ENCODE measurements at places on chromosomes 4 and X. TPM values are rescaled to one million over a fixed set of nuclear protein-coding genes. Genes with fewer than 3 reads are reported as not detected.

GRCh38 chr4:83830138-83830888, 294.4 kb downstream of the GPAT3 start:
- no peak for DNase-seq

- DNase-seq, result peak; percentile 60
Observed at GRCh38 chr4:180057891-180058671, 2185.1 kb upstream of the TENM3 start.

- no peak for DNase-seq
Observed at GRCh38 chrX:24838629-24839028, 144.9 kb downstream of the POLA1 start.

DNA sequence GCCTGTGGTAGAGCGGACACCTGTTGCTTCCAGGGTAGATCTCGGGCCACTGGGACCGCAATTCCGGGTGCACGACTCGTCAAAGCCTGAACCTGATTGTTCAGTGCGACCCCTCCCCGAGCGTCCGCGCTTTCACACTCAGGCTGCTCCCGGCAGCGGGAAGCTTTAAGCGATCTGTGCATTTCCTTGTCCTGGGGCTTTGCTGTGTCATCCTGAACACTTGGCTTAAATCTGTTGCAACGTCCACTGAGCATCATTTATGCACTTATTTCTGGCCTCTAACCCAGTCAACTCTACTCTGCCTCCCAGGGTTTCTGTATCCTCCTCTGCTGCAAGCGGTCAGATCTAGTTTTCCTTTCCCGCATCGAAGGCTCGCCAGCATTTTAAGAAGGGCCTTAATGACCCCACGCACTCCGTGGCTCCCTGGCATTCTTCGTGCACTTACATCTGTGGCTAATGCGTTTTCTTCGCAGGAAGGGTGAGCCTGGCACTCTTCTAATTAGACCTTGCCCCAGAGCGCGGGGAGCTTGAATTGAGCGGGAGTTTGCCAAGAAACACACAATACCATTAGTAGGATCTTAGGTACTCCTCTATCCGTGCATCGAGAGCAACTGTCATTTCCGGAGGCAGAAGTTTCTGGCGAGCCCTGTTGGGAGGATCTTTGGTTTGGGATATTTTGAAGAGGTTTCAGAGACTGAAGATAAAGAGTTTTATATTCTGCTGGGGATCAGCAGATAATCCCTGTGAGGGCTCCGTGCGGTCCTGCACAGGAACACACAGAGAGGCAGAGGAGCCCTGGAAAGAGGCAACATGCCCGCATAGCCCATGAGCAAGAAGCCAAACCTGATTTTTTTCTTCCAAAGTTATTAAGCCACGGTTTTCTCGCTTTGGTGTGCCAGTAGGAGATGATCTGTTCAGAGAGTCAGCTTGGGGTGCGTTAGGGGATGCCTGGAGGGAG, 654 bp upstream of the DDIT4L start:
- no peak for DNase-seq

Gene UGT2B15
- not detected for total RNA-seq

- no peak for DNase-seq
Observed at GRCh38 chrX:896256-896655, 265.7 kb downstream of the SHOX start.

Gene IL3RA
- total RNA-seq, result 8.1 TPM

GRCh38 chrX:119009071-119009470, 34.7 kb downstream of the LONRF3 start:
- no peak for DNase-seq

DNA sequence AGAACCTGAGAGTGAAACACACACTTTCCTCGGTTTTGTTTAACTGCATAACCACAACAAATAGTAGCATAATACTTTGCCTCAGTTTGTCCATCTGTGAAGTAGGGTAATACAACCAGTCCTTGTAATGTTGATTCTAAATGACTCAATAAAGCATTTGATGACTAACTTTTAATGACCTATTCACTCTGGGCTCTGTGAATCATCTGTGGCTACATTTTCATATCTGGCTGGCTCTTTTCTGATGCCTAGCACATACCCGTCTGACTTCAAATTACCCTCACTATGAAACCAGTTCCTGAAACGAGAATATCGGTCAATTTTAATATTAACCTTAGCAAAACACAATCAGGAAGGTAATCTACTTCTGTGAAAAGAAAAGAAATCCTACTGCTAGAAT, 151.0 kb downstream of the SH2D1A start:
- DNase-seq, result no peak

GRCh38 chr4:184099535-184099966, 118.1 kb downstream of the ENPP6 start:
- DNase-seq, result no peak

- no peak for DNase-seq
Observed at GRCh38 chrX:42832764-42833549, 55.0 kb upstream of the PPP1R2C start.

- no peak for DNase-seq
Observed at GRCh38 chr4:107885865-107886264, 45.5 kb upstream of the CYP2U1 start.

DNA sequence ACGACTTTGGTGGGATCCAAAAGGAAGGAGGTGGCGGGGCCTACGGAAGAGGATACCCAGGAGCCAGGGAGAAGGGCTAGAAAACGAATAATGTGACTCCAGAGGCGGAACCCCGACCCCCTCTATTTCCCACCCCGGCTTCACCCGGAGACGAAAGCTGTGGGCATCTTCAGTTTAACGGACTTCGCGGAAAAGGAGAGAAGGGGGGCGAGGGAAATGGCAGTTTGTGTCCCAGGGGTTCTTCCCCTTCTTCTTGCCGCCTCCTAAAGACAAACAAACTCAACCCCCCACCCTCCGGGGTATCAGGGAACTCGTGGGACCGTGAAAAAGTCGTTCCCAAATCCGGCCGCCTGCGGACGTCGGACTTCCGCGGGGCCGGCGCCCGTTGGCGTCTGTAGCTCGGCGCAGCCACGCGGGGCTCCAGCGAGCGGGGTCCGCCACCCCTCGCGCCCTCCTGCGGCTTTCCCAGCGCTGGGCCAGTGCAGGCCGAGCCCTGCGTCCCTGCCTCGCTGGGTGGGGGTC, 3.6 kb upstream of the LEF1 start:
- DNase-seq, result no peak

GRCh38 chrX:153507484-153508178, 9.8 kb upstream of the ATP2B3 start:
- DNase-seq, result peak; percentile 92

GRCh38 chr4:69878250-69878649, 18.3 kb upstream of the SULT1E1 start:
- DNase-seq, result no peak

Gene ARMCX2
- 30.2 TPM for total RNA-seq

Gene CPLX1
- total RNA-seq, result 3.1 TPM

- DNase-seq, result no peak
Observed at GRCh38 chrX:137032341-137032694, 1.5 kb downstream of the GPR101 start.

Gene EGFL6
- not detected for total RNA-seq

DNA sequence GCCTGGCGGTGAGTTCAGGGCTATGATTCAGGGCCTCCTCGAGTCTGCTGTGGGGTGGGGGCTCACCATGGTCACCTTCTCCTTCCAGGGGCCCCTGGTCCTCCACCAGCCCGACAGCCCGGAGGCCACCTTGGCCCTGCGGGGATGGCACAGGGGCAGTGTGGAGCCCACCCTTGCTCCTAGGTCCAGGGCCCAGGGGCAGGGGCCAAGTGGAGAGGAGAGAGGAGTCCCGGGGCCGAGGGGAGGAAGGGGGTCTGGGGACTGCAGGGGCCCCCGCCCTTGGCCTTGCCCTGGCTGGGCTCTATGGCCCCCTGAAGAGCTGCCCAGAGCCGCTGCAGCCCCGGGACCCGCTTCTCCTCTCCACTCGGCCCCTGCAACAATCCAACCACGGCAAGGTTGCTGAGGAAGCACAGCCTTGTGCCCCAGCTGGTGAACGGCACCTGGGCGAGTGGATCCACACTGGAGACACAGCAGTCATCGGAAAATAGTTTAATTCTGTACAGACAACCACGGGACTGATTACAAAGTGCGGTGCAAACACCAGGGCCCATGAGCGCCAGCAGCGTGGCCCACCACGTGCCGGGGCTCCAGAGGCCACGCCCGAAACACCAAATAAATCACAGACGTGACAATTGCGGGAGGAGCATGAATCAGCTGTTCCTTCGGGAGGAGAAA, 23.0 kb upstream of the CPLX1 start:
- peak; percentile 27 for DNase-seq

DNA sequence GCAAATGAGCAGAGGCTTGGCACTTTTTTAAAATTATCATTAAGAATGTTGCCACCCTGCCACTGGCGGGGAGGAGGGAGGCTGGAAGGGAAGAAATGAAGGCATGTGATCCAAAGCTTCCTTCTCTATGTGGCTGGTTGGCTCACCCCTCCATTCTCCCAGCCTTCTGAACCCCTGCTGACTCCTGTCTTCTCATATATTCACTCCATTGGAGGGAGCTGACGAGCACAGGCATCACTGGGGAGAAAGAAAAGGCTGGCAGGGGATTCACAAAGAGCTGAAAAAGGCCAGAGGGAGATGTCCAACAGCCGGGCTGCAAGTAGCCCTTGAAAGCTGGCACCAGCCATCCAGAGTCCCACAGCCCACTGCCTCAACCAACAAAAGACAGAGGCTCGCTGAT, 495.6 kb downstream of the BCOR start:
- no peak for DNase-seq

DNA sequence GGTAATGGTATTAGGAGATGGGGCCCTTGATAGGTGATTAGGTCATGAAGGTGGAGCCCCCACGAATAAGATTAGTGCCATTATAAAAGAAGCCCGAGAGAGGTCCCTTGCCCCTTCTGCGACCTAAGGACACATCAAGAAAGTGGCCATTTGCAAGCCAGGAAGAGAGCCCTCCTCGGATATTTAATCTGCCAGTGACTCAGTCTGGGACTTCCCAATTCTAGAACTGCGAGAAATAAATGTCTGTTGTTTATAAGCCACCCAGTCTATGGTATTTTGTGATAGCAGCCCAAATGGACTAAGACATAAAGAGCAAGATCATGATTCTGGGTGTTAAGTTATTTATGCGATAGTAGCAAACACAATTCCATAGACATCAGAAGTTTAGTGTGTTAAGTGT, 192.2 kb downstream of the LDB2 start:
- no peak for DNase-seq

DNA sequence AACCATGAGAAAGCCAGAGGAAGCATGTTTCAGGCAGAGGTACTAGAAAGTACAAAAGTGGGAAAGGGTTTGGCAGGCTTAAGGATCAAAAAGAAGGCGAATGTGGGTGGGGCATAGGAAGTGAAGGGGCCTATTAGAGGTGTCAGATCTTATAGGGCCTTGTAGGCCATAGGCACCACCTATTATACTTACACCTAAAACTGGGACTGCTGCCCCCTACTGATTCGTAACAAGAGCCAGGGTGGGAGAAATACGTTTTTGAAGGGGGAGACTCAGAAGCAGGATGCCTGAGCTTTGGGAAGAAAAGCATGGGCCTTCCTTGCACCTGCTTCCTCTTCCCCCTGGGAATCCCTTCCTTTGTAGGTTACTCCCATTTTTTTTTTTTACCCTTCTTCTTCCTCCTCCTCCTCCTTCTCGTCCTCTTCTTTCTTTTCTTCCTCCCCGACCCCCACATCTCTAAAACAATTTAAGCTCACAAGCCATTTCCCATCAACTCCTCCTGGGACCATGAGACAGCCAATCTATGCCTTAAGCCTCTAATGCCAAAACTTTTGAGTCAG, 40.7 kb upstream of the GPC3 start:
- DNase-seq, result no peak

- no peak for DNase-seq
Observed at GRCh38 chr4:169617306-169617705, 3.1 kb upstream of the CLCN3 start.

Gene CAPN6
- total RNA-seq, result 0.05 TPM

DNA sequence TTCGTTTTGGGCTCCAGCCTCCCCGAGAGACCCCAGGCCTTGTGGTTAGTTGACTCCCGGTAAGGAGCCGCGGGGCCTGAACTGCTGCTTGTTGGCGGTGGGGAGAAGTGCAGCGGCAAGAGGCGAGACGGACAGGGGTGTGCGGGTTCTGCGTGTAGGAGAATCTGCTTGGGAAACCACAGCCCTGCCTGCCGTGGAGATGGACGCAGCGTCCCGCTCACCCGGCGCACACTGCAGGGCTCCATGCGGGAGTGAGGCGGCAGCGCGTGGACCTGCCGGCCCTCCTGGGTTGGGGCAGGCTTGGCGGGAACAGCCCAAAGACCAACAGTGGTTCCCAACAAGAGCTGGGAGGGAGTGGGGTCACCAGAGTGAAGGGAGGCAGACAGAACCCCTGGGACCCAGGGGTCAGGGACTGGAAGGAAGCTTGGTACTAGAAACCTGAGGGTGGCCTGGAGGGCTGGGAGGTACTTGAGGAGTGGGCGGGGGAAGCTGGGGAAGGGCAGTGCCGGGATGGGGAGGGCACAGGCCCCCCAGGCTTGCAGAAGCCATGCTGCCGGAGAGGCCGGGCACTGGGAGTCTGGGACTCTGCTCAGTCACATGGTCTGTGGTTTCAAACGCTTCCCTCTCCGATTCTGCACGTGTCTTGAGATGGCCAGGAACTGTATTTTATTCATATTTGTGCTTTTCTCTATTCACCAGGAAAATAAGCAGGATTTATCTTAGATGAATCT, 70.8 kb downstream of the RGS12 start:
- DNase-seq, result no peak

Gene SUPT20HL1
- total RNA-seq, result not detected

Gene TAF7L
- total RNA-seq, result not detected

GRCh38 chr4:111628437-111628836, 516.8 kb upstream of the FAM241A start:
- no peak for DNase-seq

- DNase-seq, result no peak
Observed at GRCh38 chrX:13093529-13094140, 49.2 kb upstream of the FAM9C start.

DNA sequence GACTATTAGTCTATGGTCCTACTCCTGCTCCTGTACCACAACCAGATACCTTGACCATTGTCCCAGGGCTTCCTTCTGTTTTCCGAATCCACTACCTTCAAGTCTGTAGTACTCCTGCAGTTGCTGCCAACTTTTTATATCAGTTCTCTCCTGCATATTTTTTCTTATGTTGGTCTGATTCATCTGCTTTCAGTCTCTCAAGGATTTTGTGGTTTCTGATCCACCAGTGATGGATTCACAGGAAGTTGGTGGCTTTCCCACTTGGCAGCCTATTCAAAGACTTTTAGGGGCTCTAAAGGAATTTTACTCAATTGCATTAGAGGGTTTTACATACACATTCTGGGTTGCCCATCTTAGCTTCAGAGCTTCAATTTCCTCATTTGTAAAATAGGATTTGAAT, 23.6 kb downstream of the KIF4A start:
- DNase-seq, result no peak

Gene AMTN
- not detected for total RNA-seq

Gene RHOXF2B
- total RNA-seq, result not detected

GRCh38 chrX:153491918-153492317, 2.9 kb upstream of the BGN start:
- DNase-seq, result no peak

- DNase-seq, result no peak
Observed at GRCh38 chr4:76545226-76545884, 110.3 kb downstream of the SHROOM3 start.

GRCh38 chr4:166277401-166277800, 404.4 kb downstream of the TLL1 start:
- DNase-seq, result no peak

GRCh38 chr4:38125816-38126215, 165.6 kb downstream of the PTTG2 start:
- DNase-seq, result no peak

All from Right ventricle myocardium inferior (tissue), 1 donor.